ENCODE measurements at places on chromosomes 2 and 18. TPM values are rescaled to one million over a fixed set of nuclear protein-coding genes. Genes with fewer than 3 reads are reported as not detected.

The EVX2 gene
- not detected for total RNA-seq

The STARD6 gene
- total RNA-seq, result not detected

The CMPK2 gene
- 4.1 TPM for total RNA-seq

The NPHP1 gene
- 0.23 TPM for total RNA-seq

The IHH gene
- 0.17 TPM for total RNA-seq

The CYS1 gene
- not detected for total RNA-seq

The LBX2 gene
- total RNA-seq, result not detected

The SEPTIN2 gene
- total RNA-seq, result 332 TPM

The GYPC gene
- 80.8 TPM for total RNA-seq

The SLC5A6 gene
- 25.1 TPM for total RNA-seq

The TCF23 gene
- not detected for total RNA-seq

The CYP1B1 gene
- 6.4 TPM for total RNA-seq

The KLHL14 gene
- not detected for total RNA-seq

The C2orf49 gene
- 29.5 TPM for total RNA-seq

The AGXT gene
- not detected for total RNA-seq

The GAREM1 gene
- 0.28 TPM for total RNA-seq

The CDH20 gene
- total RNA-seq, result not detected

DNA sequence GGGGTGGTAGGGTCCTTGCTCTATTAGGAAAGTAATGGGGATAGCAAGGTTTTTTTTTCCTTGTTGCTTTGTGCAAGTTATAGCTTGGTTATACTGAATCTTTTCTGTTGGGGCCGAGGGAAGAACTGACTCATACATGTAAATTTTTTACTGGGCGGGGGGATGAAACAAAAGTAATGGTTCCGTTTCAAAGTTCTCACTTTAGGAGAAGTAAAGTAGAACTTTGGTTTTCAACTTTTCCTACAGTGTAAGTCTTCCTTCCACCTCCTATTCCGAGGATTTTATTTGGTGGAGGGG lies 1.1 kb downstream of the AFTPH start:
- DNase-seq, result no peak

DNA sequence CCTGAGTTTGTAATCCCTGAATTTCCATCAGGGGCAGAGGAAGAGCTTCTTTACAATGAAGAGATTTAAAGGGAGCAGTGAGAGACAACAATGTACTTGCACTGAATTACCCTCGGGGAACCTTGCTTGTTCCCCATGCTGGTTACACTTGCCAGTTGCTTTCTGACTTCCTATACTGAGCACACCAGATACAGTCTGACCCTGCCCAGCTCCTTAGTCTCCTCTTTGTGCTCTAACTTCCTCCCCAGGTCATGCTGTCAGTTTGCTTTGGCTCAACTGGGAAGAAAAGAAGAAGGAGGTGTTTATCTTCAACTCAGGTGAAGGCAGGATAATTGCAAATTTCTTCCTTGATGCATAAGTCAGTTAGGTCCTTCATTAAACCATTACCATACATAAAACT lies 658.4 kb downstream of the NYAP2 start:
- no peak for DNase-seq

GRCh38 chr18:49756135-49756534 lies 57.2 kb downstream of the ACAA2 start:
- DNase-seq, result no peak

DNA sequence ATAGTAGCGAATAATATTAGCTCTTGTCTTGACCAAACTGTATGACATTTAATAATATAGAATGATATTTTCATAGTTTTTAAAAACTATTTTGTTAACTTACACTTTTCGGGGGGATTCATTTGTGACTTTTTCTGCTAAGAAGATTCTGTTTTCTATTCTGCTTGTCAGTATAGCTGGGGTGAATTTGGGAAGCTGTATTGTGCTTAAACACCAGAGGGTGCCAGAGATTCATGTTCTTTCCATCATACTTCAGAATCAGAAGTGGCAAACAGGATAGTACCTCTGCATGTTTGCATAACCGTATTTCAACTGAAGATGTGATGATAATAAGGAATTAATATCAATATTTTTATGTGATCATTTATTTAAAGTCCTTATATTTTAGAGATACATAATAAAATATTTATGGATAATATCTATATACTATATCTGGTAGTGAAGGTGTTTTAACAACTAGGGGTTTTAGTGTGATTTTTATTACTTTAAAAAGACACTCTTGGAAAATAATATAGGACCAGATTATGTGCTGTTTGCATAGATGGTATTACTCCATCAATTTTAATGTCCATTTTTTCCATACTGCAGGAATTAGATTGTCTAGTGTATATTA lies 81.0 kb downstream of the TAF4B start:
- no peak for DNase-seq

DNA sequence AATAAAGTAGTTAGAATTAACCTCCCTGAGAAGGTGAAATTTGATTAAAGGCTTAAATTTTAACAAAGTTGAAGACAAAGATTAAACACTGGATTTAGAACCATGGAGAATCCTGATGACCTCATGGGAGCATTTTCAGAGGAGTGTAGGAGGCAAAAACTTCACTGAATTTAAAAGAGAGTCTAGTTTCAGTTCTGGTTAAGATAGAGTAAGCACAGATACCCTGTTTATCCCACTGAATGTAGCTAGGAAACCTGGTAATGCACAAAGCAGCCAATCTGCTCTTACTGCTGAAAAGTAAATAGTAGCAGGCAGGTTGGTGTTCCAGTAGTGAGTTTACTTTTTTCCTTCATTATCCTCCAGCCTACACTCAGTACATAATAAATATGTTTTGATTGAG lies 654.9 kb upstream of the SYT4 start:
- no peak for DNase-seq

DNA sequence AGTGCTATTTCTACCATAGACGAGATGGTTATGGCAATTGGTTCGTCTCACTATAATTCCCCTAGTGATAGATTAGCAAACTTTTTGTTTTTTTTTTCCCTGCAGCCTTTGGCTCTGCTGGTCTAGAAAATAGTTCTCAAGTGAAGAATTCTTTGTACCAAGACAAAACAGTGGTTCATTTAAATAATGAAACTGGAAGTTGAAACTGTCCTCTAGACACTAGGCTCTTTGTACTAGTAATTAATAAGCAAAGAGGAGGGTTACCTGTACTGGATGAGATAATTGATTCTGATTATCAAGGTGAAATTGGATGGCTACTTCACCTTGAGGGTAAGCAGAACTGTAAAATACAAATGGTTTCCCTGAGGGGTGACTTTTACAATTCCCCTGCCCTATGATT lies 156.9 kb upstream of the DCC start:
- DNase-seq, result no peak

DNA sequence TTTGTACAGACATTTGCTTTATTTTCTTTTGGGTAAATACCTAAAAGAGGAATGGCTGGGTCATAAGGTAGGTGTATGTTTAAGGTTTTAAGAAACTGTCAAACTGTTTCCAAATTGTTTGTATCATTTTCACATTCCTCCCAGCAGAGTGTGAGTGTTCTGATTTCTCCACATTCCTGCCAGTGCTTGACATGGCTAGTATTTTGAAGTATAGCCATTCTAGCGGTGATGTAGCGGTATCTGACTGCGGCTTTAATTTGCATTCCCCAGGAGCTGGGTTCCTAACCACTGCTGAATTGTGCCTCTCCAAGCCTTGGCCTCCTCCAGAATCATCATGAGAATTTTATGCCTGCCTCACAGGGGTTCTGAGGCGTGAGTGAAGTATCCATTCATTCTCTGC lies 61.8 kb upstream of the ARL4C start:
- DNase-seq, result no peak

GRCh38 chr2:120177001-120177621 lies 46.1 kb downstream of the TMEM185B start:
- DNase-seq, result peak; percentile 83

- DNase-seq, result no peak
Measured at GRCh38 chr2:97951155-97951680, 44.5 kb downstream of the TMEM131 start.

DNA sequence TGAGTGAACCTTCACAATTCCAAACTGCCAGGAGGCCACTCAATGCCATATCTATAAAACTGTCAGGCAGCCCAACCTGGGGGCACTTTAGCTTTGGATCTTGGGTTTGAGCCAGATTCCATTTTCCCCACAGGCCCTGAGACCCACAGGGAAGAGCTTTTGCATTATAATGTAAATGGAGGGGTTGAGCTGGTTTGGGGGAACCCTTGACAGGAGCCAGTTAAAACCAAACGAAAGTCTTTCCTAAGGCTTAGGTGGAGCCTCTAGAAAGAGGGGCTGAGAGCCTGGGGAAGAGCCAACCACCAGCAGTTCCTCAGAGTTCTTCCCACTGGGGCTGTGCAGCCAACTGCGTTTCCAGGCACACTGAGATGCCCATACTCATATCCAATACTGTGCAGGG lies 42.7 kb downstream of the BCL11A start:
- DNase-seq, result no peak

- DNase-seq, result no peak
Measured at GRCh38 chr2:145000376-145000775, 480.5 kb upstream of the ZEB2 start.

DNA sequence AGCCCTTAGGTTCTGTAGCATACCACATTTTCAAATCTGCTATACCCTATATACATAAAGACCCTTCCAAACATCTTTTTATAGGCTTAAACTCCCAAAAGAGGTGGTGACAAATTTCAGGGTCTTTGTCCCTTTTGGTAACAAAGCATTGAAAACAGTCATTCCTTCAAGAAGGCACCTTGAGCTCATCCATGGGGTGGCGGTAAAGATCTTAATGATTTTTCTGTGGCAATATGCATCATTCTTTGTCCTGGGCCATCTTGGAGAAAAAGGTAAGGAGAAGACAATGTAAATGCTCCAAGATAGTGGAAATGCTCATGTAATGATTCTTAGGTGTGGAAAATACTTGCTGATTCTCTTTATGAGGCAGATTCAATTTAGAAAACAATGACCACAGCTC lies 890.5 kb downstream of the CNTNAP5 start:
- DNase-seq, result no peak

GRCh38 chr2:218282173-218282991 lies 9.9 kb downstream of the TMBIM1 start:
- no peak for DNase-seq

- DNase-seq, result no peak
Measured at GRCh38 chr2:54805255-54805654, 81.8 kb downstream of the EML6 start.

GRCh38 chr2:209917154-209917771 lies 85.2 kb upstream of the RPE start:
- no peak for DNase-seq

DNA sequence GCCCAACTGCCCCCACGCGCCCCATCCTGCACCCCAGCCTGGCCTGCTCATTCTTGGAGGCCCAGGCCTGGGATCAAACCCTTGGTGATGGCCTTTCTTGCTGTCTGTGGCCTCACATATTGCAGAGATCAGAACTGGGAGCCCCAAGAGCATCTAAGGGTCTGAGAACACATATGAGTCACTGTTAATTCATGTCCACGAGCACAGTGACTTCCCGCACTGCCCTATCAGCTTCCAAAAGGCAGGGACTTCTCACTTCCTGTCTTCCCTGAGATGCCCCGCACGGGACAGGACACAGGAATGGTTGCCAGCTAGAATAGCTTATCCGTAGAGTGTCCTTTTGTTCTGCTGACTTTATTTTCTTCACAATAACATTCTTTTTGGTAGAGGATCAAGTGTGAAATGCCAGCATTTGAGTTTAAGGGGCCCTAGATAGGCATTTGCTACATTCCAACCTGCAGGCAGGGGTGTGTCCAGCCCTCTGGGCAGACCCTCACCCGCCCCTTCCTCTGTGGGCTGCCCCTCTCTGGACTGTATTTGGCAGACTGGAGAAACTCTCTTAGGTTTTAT lies 21.1 kb upstream of the CELF4 start:
- no peak for DNase-seq

- no peak for DNase-seq
Measured at GRCh38 chr2:238644095-238645081, 203.5 kb upstream of the TWIST2 start.

DNA sequence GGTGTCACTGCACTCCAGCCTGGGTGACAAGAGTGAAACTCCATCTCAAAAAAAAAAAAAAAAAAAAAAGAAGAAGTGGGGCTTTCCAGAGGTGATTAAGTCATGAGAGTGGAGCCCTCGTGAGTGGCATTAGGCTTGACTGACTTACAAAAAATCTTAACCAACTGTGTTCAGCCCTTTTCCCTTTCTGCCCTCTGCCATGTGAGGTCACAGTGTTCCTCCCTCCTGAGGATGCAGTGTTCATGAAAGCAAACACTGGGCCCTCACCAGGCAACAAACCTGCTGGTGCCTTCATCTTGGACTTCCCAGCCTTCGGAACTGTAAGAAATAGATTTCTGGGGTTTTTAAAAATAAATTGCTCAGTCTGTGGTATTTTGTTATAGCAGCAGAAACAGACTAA lies 37.0 kb upstream of the METTL21A start:
- DNase-seq, result no peak

- DNase-seq, result no peak
Measured at GRCh38 chr2:104016801-104017200, 837.1 kb upstream of the POU3F3 start.

DNA sequence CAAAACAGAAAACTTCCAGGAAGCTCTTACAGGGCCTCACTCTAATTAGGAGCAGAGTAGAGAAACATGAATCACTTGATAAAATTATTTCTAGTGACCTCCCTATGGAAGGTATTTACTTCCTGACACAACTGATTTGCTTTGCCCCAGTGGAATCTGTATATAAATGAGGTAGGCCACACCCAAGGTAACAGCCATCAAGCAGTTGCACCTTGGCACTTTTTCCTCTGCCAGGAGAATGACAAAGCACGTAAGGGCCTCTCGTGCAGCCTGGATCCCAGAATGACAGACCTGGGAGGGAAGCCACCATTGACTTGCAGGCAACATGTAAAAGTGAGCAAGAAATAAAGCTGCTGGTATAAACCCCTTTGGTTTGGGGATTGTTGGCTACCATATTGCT lies 620.0 kb upstream of the SLC39A10 start:
- DNase-seq, result no peak

DNA sequence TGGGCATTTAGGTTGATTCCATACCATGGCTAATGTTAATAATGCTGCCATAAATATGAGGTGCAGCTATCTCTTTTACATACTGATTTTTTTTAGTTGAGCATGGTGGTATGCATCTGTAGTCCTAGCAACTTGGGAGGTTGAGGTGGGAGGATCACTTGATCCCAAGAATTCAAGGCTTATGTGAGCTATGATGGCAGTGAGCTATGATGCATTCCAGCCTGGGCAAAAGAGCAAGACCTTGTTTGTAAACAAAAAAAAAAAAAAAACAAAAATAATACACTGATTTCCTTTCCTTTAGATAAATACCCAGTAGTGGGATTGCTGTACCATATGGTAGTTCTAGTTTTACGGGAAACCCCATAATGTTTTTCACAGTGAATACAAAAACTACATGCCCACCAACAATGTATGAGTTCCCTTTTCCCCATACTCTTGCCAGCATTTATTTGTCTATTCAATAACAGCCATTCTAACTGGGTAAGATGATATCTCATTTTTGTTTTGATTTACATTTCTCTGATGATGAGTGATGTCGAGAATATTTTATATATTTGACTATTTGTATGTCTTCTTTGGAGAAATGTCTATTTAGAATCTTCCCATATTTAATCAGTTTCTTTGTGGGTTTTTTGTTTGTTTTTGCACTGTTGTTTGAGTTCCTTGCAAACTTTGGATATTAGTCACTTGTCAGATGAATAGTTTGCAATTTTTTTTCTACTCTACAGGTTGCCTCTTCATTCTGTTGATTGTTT lies 281.0 kb upstream of the KYNU start:
- no peak for DNase-seq

- DNase-seq, result peak; percentile 56
Measured at GRCh38 chr2:39119732-39120520, 925 bp downstream of the SOS1 start.

- DNase-seq, result no peak
Measured at GRCh38 chr18:32542221-32542798, 71.6 kb upstream of the GAREM1 start.

GRCh38 chr2:226776104-226776503 lies 23.5 kb downstream of the IRS1 start:
- no peak for DNase-seq
